Aorta (tissue), 5 donors: ENCODE measurements at places on chromosomes 6 and 20. TPM values are rescaled to one million over a fixed set of nuclear protein-coding genes. Genes with fewer than 3 reads are reported as not detected.

The GJA10 gene
- total RNA-seq, result not detected

The CPNE5 gene
- total RNA-seq, result 13.1 TPM

The TP53TG5 gene
- total RNA-seq, result 0.66 TPM

The TUBB2B gene
- 6.3 TPM for total RNA-seq

The APMAP gene
- total RNA-seq, result 43.8 TPM

The EFCAB8 gene
- 0.81 TPM for total RNA-seq
